ENCODE measurements at places on chromosomes 5 and 9.

- DNase-seq = no peak
These were observed 138.1 kb downstream of the C5orf15 start for GRCh38 chr5:133830281-133830680.

- DNase-seq = no peak
These were observed 76.7 kb upstream of the GDNF start for GRCh38 chr5:37916525-37916924.

DNA sequence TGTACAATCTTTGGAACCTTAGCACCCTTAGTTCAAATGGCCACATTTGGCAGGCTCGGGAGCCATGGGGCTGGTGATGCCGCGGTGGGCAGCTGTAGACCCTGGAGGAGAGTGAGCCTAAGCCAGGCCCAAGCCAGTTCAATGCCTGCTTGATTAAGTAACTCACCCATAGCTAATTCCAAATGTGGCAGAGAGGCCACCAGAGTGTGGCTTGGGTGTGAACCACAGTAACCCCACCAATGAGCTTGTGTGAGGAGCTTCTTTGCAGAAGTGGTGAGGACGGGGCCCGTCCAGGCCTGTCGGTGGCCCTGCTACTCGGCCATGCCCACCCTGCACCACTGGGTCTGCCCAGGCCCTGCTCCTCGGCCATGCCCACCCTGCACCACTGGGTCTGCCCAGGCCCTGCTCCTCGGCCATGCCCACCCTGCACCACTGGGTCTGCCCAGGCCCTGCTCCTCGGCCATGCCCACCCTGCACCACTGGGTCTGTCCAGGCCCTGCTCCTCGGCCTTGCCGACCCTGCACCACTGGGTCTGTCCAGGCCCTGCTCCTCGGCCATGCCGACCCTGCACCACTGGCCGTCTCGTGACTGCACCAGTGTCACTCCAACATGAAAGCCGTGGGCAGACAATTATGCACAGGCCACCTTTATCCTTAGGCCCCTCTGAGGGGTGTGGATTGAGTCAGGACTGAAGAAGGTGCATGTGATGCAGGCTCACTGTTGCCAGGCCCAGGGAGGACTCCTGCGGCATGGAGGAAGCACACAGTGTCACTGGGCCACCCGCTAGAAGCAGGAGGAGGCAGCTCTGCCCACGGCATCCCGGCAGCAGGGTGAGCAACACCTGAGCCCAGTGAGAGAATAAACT is 75.4 kb downstream of the MRPL36 start:
- DNase-seq = no peak

DNA sequence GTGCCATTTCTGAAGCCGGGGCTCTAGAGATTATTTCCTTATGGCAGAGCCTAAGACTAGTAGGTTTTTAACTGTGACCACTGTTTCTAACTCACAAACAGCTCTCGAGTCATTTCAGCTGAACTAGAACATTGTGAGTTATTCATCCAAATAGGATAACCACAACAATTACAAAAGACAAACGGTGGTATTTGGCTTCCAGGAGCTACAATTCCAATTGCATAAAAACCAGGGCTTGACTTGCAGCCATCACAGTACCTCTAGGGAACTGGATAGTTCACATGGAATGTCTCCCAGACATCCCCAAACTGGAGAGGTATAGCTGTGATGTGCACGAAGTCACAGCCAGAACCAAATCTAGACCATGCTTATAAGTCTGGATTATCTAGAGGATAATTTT is 224.8 kb downstream of the FAM114A2 start:
- no peak for DNase-seq

- no peak for DNase-seq
These were observed 5.1 kb downstream of the TXN start for GRCh38 chr9:110251212-110251611.

- DNase-seq = no peak
These were observed 111.8 kb downstream of the CARTPT start for GRCh38 chr5:71830681-71831539.

DNA sequence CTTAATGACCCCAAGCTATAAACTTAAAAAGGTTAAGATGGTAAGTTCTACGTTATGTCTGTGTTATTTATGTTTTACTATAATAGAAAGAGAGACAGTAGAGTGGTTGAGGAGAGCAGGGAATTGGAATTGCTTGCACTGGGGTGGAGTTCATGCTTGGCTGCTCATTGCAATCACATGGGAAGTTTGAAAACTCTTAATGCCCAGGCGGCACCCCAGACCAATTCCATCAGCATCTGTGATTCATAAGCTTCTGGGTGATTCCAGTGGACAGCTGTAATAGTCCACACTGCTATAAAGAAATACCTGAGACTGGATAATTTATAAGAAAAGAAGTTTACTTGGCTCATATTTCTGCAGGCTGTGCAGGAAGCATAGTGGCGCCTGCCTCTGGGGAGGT is 323.9 kb upstream of the MSX2 start:
- DNase-seq = no peak

DNA sequence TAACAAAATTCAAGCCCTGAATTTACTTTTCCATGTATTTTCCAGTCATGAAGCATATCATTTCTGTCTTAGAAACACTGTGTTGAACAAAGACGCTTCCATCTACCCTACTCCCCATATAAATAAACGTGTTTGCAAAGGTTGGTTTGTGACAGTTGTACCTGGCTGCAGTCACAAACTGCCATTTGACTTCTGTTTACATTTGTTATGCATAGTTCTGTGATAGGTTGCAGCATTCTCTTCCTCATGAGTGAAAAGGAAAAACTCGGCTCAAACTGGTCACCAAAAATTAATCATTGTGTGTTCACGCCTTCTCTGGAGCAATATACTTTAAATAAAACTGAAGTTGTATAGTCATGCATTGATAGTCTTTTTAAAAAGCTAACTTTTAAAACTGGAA is 69.3 kb upstream of the MOCS2 start:
- DNase-seq = no peak

DNA sequence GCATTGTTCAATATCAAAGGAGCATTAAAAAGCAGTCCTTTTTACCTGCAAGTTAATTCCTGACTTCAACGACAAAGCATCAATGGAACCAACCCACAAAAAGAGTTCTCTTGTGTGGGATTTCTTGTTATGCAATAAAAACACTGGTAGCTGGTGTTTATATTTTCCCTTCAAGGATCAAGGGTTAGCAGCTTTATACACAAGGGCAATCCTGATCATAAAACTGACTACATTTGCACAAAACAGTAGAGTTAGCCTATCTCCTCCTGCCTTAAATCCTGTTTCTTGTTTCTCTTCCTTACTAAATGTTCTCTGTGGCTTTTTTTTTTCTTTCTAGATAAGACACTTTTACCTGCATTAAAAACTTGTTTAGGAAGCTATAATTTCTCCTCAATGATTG is 306.4 kb downstream of the SLCO4C1 start:
- DNase-seq = no peak

DNA sequence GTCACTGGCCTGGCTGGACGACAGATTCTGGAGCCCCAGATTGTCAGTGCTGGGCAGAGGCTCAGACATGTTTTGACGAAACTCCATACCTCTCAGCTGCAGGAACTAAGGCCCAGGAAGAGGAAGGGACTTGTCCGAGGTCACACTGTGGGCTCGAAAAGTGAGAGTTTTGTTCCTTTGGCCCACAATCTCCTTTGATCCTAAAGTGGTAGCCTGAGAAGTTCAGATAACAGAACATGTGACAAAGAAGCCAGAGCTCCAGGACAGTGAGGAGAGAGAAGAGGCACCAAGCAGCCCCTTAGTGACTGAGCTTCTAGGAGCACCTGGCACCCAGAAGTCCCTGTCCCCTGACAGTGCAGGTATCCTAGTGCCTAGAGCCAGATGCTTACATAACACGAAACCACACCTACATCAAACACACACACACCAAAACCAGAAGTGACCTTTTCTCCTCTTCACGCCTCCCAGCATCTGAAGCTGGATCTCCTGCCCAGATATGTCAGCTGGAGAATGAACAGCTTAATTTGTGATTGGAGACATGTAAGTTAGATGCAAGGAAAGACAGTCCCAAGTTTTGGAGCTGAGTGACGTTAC is 88.9 kb downstream of the ADRB2 start:
- no peak for DNase-seq

DNA sequence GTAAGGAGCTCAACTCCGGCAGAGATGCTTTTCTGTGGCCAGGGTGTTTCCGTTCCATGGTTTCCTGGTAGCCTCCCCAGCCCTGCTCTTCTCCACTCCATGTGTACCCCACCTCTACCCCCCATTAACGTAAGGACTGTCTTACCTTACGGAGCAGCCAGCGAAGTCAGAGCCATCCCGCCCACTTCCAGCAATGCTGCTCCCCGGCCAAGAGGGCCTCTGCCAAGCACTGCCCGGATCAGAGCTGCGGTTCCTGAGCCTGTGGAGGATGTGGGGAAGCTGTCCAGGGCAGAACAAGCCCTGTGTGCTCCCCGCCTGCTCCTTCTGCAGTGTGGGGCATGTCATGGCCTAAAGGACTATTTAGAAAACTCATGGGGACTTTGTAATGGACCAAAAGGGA is 261.2 kb downstream of the GADD45G start:
- no peak for DNase-seq

DNA sequence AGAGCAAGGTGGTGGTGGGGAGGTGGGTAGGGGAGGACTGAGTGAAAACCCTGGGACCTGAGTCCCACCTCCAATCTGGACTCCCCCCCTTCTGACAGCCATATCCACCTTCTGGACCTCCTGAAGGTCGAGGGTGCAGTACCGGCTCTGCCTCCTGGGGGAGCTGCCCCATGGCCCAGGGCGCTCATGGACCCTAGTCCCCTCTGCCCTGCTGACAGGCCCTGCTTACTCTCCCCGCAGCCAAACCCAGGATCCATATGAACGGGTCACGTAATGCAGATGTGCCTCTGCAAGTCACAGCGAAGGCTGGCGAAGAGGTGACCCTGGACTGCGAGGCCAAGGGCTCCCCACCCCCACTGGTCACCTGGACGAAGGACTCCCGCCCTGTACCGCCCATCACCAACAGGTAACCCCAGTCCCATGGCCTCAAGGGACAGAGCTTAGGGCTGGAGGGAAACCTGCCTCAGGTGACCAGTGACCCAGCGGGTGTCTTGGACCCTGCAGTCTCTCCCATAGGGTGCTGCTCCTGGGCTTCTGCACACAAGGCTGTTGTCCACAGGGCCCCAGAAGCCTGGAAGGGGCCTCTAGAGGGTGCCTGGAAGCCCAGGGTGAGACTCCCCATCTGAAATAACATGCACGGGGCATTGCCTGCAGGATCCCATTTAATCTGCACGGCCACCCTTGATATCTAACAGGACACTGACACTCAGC is 61.7 kb downstream of the HMCN2 start:
- DNase-seq = no peak

GRCh38 chr9:123365881-123366528 is 10.0 kb downstream of the CRB2 start:
- DNase-seq = no peak

GRCh38 chr5:34756781-34757624 is 82.0 kb upstream of the TTC23L start:
- DNase-seq = no peak

DNA sequence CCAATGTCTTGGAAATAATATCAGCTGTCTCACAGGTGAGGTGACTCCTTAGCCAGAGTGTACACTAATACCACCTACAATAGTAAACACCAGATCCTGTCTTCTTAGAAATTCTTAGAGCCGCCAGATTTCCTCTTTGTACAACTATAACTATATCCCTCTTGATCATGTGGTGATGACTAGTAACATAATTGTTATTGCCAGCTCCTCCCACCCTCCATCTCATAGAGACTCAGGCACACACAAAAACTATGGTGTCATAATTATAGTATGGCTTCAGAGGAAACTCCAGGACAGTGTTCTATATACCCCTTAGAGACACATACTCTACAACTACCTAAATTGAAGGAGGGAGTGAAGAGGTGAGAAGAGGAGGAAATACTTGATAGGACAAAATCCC is 33.1 kb downstream of the PGGT1B start:
- no peak for DNase-seq

DNA sequence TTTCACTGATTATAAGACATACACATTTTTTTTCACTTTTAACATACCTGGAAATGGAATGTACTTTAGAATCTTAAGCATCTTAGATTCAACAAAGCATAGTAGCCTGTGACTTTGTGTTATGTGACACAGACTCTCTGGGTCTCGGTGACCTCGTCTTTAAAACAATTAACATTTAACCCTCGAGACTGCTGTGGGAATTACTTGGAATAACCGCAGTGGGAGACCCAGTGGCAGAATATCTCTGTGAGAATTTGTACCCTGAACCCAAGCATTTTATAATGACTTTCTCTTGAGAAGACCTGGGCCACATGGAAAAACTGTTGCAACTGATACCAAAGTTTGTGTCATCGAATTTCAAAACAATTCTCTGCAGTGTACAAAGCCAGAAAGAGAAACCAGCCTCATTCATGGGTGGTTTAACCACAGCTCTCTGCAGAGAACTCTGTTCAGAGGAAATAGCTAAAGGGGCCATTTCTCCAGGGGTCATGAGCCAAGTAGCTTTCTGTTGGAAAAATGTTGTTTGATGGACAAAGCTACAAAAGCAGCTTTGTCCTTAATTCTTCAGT is 10.0 kb upstream of the RETREG1 start:
- DNase-seq = peak; percentile 8

GRCh38 chr5:55982957-55983381 is 11.8 kb downstream of the IL6ST start:
- no peak for DNase-seq

DNA sequence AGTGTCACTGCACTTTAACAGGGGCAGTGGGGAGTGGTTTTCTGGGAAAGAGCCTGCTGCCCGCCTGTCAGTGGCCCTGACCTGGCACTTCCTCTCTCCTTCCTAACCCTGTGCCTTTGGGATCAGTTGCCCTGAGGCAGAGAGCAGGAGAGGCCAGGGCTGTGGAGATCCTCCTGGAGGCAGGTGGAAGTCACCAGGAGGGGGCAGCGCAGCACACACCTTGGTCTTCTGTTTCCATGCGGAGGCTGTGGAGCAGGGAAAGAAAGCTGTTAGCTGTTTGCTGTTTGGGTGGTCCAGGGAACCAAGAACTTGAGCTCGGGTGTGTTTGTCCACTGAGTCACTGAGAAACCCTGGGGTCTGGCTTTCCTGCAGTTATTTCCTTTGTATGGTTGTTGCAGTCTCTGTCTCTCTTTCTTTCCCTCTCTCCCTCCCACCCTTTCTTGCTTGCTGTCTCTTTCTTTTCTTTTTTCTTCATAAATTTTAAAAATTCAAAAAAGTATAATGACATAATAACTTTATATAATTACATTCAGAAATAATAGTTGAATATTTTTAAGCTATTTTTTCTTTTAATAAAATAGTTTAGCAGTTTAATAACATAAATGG is 28.1 kb downstream of the NTRK2 start:
- DNase-seq = peak; percentile 61

GRCh38 chr5:52073993-52074689 is 690.9 kb downstream of the ISL1 start:
- DNase-seq = no peak
